Lung (tissue), 17 donors: ENCODE measurements at places on chromosomes 2 and 18. TPM values are rescaled to one million over a fixed set of nuclear protein-coding genes. Genes with fewer than 3 reads are reported as not detected.
A peak's percentile ranks its signal among the peaks of the same experiment; 100 is the strongest.

DNA sequence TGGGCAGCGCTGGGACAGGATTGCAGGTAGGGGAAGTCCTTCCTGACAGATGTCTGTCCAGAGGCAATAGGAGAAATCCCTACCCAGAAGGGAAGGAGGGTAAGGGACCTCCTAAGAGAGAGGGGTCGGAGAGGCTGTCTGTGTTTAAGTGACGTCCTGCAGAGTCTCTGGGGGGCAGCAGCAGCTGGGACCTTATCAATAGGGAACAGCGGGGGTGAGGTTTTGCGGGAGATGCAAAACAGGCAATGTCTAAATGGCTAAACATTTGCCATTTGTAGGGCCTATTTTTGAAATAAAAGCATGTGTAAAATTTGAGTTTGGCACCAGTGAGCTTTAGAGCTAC lies 108.7 kb upstream of the HS6ST1 start:
- H3K4me1 ChIP-seq, result peaks cover 45% of the 10 kb centered on the region
- peak; percentile 20 for DNase-seq
- H3K36me3 ChIP-seq, result no peaks in the 10 kb centered on the region
- no peaks in the 10 kb centered on the region for H3K27me3 ChIP-seq
- H3K27ac ChIP-seq, result no peak overlapping the region

GRCh38 chr2:127001751-127002150 lies 103.1 kb downstream of the TEX51 start:
- no peak for DNase-seq
- no peaks in the 10 kb centered on the region for H3K4me1 ChIP-seq
- no peak overlapping the region for H3K4me3 ChIP-seq
- H3K27ac ChIP-seq, result no peak overlapping the region

C1GALT1C1L gene
- total RNA-seq, result 1.4 TPM

CYP26B1 gene
- total RNA-seq, result 2.6 TPM
